GOT3 (cell line): ENCODE measurements at places on chromosomes 16 and 17.
A peak's percentile ranks its signal among the peaks of the same experiment; 100 is the strongest.

GRCh38 chr17:12769981-12770380 lies 19.3 kb upstream of the ARHGAP44 start:
- no peak for DNase-seq

- DNase-seq = no peak
Observed at GRCh38 chr17:13253733-13254410, 236.0 kb upstream of the ELAC2 start.

- no peak for DNase-seq
Observed at GRCh38 chr17:73695035-73695738, 50.9 kb upstream of the SDK2 start.

- DNase-seq = no peak
Observed at GRCh38 chr17:37359682-37360188, 16.1 kb upstream of the C17orf78 start.

GRCh38 chr17:32142857-32143526 lies 690 bp downstream of the RHOT1 start:
- no peak for DNase-seq

- peak; percentile 34 for DNase-seq
Observed at GRCh38 chr17:45719335-45720071, 64.6 kb upstream of the CRHR1 start.

GRCh38 chr16:4320571-4321137 lies 4.8 kb downstream of the GLIS2 start:
- DNase-seq = no peak

DNA sequence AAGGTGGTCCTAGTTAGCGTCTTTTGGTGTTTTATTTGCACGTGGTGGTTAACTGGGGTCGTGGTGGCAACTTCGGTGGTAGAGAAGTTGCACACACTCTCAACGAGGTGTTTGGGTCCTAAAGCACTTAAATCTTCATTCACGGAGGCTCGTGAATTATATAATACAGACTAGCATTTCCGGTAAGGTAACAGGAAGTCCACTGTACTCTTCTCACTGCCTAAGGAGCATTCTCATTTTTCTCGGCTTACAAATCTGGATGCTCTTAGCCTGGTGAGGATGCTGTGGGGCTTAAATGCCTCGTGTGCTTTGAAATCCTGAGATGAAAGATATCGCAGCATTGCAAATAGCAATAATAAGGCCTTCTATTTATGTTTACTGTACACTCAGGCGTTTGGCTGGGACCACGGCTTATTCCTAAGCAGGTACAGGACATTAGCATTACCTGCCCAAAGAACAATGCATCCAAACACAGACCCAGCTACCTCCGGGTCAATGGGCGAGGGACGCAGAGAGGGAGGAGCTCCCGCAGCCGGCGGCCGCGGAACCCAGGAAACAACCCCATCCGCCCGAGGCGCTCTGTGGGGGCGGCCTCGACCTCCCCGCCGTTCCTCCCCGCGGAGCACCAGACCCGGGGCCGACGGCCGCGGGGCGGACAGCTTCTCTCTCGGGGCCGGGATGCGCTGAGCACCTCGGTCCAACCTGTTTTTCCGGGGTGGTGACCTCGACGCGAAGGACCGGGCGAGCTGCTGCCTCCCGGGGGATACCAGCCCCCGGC lies 856 bp downstream of the DNAJA2 start:
- no peak for DNase-seq

DNA sequence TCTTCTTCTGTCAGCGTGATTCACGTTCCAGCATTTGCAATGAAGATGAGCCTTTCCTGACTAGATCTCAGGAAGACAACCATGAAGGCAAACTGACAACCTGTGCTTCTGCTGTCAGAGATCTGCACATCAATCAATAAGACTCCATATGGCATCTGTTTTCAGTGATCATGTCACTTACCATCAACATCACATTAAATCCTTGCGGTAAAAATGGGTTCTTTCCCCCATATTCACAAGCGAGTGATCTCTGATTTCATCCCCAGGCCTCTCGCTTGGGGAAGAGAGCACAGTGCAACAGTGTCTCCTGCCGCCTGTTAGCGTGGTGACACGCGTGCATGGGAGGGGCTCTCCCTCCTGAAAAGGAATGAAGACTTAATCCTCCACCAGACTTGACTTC lies 11.1 kb downstream of the NACA2 start:
- no peak for DNase-seq
